ENCODE measurements at places on chromosomes 13 and 19.

DNA sequence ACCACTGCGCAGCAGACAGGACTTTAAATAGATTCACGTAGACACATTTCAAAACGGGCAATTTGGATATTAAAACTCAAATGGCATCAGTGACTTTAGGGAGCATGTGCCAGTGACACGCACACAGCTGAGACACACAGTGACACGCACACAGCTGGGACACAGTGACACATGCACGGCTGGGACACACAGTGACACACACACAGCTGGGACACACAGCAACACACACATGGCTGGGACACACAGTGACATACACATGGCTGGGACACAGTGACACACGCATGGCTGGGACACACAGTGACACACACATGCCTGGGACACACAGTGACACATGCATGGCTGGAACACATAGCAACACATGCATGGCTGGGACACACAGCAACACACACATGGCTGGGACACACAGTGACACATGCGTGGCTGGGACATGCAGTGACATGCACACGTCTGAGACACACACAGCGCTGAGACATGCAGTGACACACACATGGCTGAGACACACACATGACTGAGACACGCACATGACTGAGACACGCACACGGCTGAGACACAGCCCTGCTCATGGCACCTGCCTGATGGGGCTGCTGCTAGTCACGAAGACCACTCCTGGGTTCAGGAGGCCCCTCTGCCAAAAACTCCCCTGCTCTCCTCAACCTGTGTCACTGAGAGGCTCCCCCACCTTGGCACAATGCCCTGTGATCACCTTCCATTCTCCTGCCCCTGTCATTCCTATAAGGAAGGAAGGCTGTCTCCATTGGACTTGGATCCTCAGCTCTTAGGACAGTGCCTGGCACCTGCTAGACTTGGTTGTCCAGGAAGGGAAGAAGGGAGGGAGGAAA lies 52.5 kb downstream of the SOX1 start:
- DNase-seq = no peak

- DNase-seq = peak; percentile 12
Observed at GRCh38 chr19:52307275-52307674, 10.3 kb downstream of the ZNF480 start.

- DNase-seq = no peak
Observed at GRCh38 chr19:17306285-17306714, 628 bp downstream of the MRPL34 start.

GRCh38 chr13:80870186-80870585 lies 529.3 kb upstream of the SPRY2 start:
- no peak for DNase-seq

DNA sequence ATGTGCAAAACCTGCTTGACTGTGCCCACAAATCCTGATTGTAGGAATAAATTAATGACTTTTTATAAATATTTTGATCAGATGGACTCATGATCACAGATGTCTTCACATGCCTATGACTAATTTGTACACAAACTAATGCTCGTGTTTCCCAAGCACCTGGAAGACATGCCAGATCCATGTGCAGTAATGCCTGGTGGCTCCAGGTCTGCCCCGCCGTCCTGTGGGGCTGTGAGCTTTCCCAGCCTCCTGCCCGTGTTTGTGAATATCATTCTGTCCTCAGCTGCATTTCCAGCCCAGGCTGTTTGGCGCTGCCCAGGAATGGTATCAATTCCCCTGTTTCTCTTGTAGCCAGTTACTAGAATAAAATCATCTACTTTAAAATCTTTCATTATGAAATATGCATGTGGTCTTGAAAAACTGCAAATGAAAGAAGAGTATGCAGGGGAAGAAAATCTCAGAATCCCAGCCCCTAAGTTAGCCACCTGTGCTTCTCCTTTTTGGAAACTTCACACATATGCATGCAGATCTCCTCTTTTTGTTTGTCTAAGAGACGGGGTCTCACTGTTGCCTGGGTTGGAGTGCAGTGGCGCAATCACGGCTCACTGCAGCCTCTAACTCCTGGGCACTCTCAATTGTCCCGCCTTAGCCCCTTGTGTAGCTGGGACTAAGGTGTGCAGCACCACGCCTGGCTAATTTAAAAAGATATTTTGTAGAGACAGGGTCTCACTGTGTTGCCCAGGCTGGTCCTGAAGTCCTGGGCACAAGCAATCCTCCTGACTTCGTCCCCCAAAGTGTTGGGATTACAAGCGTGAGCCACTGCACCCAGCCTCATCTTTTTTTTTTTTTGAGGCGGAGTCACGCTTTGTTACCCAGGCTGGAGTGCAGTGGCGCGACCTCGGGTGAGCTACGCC lies 6.2 kb downstream of the RPL28 start:
- DNase-seq = peak; percentile 44

DNA sequence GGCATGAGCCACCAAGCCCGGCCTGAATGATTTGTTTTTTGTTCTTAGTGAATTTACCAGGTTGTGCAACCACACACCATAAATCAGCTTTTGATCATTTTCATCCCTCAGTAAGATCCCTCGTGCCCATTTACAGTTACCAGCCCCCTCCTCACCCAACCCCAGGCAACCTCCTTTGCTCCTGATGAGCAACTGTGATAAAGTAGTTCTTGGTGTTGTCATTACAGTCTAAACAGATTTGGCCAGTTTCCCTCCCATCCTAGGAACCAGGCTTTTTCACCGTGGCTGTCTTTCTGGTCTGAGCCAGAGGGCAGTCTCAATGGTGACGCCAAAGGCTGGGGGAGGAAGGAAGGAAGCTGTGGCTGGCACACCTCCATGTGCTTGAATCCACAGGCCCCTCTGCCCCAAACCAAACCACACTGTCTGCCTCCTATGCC lies 61.2 kb upstream of the WDFY2 start:
- peak; percentile 68 for DNase-seq

- DNase-seq = no peak
Observed at GRCh38 chr13:60370343-60370742, 26.7 kb upstream of the TDRD3 start.

- no peak for DNase-seq
Observed at GRCh38 chr13:24116131-24116530, 44.4 kb upstream of the SPATA13 start.

DNA sequence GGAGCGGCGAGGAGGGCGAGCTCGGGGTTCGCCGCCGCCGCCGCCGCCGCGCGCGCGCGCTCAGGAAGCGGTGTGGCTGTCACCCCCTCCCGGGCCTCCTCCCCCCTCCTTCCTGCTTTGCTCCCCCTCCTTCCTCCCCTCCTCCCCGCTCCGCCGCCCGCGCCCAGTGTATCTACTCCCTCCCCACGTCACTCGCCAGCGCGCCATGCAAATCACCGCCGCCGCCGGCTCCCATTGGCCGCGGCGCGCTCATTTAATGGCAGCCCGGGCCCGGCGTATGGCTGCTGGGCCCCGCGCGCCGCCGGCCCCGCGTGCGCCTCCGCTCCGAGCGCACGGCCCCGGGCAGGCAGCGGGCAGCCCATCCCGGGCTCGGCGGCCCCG lies 335 bp upstream of the SOX1 start:
- peak; percentile 2 for DNase-seq

DNA sequence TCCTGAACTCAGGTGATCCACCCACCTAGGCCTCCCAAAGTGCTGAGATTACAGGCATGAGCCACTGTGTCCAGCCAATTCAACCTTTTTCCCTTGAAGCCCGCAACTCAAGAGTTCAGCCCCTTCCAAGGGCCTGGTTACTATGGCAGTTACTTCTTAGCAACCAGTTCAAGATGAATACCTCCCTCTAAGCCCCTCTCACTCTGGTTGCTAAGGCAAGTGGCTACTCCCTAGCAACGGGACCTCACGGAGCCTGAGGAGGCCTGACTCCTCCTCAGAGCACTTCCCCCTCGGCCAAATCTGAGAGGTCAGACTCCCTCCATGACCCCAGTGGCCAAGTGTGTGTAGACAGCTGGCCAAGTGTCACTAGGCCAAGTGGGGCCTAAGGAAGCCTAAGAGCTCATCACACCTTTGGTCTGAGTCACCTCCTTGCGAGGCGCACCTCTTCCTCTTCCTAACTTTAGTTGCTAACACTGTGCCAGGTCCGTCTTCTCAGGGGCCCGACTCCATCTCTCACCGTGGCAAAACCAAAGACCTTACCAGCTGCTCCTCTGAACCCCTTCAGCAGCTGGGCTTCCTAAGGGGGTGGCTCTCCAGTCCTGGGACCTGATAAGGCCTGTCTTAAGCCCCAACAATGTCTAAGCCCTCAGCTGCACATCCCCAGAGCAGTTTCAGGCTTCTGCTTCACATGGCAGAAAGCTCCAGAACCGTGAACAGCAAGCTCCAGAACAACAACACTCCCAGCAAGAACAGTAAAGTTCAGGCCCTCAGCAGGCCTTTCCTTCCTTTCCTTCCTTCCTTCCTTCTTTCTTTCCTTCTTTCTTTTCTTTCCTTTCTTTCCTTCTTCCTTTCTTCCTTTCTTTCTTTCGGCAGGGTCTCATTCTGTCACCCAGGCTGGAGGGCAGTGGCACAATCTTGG lies 9.6 kb downstream of the CD37 start:
- DNase-seq = no peak

DNA sequence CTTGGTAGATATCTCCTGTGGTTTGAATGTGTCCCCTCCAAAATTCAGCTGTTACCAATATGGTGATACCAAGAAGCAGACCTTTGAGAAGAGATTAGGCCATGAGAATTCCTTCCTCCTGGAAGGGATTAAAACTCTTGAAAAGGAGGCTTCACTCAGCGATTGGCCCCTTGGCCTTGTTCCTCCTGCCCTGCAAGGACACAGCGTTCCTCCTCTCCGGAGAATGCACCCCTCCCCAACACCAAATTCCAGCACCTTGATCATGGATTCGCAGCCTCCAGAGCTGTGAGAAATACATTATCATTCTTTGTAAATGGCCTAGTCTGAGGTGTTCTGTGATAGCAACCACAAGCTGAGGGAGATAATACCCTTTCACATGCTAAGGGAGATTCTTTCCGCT lies 34.5 kb upstream of the ARHGEF7 start:
- DNase-seq = no peak

- no peak for DNase-seq
Observed at GRCh38 chr19:17606590-17607185, 51.2 kb downstream of the COLGALT1 start.

DNA sequence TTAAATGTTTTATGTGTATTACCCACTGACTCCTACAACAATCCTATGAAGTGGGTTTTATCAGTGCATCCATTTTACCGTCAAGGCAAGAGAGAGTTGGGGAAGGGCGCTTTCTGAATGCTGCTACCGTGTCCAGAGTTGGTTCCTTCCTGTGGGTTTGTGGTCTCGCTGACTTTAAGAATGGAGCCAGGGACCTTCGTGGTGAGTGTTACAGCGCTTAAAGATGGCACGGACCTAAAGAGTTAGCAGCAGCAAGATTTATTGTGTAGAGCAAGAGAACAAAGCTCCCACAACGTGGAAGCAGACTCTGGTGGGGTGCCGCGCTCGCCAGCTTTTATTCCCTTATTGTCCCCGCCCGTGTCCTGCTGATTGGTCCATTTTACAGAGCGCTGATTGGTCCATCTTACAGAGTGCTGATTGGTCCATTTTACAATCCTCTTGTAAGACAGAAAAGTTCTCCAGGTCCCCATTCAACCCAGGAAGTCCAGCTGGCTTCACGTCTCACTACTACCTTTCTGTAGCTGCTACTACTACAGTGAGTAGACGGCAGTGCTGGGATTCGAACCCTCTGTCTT lies 6.1 kb downstream of the OSCAR start:
- DNase-seq = no peak

DNA sequence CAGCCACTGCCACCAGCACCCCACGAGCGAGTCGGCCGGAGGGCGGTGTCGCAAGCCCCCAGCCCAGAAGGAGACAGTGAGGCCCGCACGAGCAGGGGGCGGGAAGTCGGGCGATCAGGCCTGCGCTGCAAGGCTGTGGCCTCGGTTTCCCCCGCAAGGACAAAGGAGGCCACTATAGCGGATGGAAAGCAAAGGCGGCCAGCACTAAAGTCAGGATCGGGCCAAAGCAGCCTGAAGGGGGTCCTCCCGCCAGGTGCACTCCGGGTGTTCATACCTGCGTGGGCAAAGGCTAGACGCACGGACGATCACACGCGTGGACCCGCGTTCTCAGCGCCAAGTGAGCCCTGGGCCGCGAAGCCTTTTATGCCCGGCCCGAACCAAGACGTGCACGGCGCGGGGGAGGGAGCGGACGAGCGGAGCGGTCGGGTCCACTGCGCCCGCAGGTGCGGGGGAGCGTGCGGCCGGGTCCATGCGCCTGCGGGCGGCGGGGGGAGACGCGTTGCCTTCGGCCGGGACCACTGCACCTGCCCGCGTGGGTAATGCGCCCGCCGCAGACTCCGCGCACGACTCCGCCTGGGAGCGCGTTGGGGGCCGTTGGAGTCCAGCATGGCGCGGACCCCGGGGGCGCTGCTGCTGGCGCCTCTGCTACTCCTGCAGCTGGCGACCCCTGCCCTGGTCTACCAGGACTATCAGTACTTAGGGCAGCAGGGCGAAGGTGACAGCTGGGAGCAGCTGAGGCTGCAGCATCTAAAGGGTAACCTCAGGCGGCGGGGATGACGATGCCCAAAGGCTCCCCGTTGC lies at the start of the genes PRDX2 and THSD8:
Gene PRDX2, minus strand, starts transcription at position 335 of the 801 bp plus-strand sequence. CDS start 539 bp downstream, outside the sequence.
Gene THSD8, plus strand, starts transcription at position 604 of the 801 bp plus-strand sequence. Its CDS starts 3 bp downstream, at position 607.
- DNase-seq = peak; percentile 63

- DNase-seq = no peak
Observed at GRCh38 chr19:512547-513365, 5.5 kb downstream of the TPGS1 start.

GRCh38 chr13:98845742-98846141 lies 93.3 kb upstream of the SLC15A1 start:
- peak; percentile 36 for DNase-seq

GRCh38 chr13:113309473-113309872 lies 12.4 kb downstream of the LAMP1 start:
- no peak for DNase-seq

DNA sequence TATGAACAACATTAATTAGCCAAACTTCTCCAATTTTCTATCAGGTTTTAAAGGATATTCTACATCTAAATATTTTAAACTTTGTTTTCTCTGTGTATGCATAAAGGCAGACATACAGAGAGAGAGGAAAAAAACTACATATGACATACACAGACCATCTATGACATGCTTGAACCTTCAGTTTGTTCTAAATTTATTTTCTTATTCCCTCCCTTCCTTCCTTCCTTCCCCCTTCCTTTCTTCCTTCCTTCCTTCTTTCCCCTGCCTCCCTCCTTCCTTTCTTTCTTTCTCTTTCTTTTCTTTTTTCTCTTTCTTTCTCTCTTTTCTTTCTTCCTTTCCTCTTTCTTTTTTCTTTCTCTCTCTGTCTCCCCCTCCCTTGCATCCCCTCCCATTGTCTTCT lies 35.8 kb upstream of the CD70 start:
- DNase-seq = no peak

- DNase-seq = no peak
Observed at GRCh38 chr19:22831211-22831610, 880 bp upstream of the ZNF723 start.

- DNase-seq = no peak
Observed at GRCh38 chr13:60836821-60837220, 439.8 kb downstream of the TDRD3 start.

GRCh38 chr13:98842070-98842469 lies 89.6 kb upstream of the SLC15A1 start:
- DNase-seq = no peak

- DNase-seq = no peak
Observed at GRCh38 chr13:85935868-85936467, 136.7 kb upstream of the SLITRK6 start.

GRCh38 chr13:98820744-98821371 lies 68.4 kb upstream of the SLC15A1 start:
- no peak for DNase-seq
